Effector CD4-positive, alpha-beta T cell (primary cell): ENCODE measurements at places on chromosomes 16 and 17.

DNA sequence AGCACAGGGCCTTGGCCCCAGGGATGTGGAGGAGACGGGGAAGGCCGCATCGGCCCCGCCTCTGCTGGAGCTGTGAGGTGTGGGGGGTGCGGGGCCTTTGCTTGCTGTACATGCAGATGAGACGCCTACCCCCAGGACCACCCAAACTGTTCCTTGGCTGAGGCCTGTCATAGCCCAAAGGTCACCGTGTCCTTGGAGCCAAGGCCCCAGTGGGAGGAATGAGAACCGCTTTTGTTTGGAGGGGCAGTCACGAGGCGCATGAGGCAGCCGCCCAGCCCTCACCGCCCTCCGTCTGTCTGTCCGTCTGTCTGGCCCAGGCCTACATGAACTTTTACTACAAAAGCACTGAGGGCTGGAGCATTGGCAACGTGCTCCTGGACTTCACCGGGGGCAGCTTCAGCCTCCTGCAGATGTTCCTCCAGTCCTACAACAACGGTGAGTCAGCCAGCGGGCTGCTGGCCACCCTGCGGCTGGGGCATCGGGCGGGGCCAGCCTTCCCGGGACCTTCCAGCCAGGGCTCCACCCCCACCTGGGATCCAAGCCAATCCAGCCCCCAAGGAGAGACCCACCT lies 8.8 kb downstream of the TAX1BP3 start:
- no peak for DNase-seq

DNA sequence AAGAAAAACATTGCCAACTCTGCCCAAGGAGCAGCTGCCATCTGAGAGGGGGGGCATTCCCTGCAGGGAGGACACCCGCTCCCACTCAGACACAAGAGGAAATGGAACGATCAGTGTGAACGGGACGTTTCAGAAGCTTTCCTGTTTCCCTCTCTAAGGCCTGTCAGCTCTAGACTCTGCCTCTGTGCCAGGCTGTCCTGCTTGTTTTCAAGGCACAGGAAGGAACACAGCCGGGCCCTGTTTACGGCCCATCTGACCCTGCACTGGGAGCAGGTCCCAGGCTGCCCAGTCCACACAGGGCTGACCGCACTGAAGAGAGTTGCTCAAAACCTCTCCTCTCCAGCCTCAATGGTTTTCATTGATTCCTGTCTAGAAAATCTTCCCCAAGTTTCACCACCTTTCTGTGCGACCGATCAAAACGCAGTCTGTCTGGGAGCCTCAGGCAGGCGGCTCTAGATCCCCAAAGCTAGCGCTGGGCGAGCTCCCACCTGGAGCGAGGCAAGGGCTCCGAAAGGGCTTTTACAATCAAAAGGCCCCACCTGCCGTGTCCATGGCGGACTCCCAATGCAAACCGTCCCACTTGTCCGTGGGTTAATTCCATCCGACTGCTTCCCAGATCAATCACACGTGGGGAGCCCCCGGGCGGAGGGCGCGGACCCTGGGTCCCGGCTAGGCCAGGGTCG lies 1.5 kb downstream of the PIEZO1 start:
- no peak for DNase-seq

DNA sequence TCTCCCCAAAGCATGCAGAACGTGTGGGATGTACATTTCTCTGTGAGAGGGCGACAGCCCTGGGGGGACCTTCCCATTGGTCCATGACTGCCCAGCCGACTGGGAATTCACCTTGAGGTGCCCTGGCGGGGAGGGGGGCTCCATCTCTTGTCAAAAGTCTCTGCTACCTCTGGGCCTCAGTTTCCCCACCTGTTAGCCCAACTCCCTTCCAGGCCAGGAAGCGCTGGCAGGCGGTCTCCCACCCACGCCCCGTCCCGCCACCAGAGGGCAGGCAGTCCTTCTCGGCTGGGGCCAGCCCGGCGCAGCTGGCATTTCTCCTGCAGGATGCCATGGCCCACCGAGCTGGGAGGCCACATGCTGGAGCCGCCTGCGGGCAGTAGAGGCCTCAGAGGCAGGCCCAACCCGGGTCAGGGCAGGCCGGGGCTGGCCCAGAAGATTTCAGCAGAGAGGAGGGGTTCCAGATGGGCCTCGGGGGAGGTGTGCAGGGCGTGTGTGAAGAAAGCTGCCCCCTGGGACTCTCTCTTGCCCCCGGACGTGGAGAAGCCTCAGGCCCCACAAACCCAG lies 16.6 kb downstream of the CD7 start:
- peak; percentile 60 for DNase-seq

DNA sequence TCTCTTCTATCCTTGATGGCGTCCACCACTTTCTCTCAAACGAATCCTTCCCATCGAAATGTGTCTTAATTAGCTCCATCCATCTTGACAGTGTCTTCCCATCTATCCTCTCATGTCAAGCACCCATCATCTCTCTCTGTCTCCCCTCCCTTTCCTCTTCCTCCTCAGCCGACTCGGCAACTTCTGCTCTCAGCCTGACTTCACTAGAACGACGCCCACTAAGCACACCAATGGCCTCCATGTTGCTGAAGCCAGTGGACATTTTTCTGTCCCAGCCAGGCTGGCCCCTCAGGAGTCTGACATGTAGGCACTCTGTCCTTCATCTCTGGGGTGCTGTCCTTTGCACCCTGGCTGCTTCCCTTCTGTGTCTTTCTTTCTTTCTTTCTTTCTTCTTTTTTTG lies 2.5 kb upstream of the SPATA20 start:
- DNase-seq = no peak

GRCh38 chr16:70494777-70495176 lies 28.6 kb downstream of the COG4 start:
- no peak for DNase-seq

DNA sequence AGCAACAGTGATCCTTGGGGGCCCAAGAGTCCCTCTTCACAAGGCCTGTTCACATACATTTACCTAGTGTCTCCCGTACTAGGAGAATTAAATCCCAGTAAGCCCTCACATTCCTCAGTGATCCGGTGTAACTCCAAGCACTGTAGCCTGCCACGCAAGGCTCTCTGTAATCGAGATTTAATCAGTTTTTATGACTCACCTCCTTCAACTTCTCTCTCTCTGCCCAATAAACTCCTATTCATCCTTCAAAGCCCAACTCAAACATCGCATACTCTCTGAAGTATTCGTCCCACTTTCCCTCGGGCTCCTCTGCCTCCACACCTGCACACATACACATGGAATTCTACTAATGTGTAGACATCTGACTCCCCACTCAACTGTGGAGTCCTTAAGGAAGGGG lies 141.8 kb downstream of the CMIP start:
- DNase-seq = no peak

- no peak for DNase-seq
Observed at GRCh38 chr16:86200722-86201121, 301.8 kb downstream of the IRF8 start.

DNA sequence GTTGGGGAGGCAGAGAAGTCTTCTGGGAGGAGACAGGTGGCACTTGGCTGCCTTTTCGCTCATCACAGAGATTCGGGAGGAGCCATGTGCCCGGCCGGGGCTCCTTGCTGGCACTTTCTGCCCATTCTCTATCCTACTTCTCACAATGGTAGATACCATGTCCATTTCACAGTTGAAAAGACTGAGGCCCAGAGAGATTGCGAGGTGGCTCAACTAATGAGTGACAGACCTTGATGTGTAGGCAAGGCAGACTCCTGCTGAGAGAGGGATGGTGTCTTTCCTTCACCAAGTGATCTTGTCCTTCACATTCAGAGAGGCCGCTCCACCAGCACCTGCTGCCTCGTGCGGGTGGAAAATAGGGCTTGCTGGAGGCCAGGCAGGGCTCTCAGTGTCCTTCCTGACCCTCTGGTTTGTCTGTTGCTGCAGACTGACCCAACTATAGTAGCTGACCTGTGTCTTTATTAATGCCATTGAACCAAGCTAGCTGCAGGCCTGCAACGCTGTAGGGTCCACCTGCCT lies 42.1 kb downstream of the MPRIP start:
- DNase-seq = no peak
